ENCODE measurements at places on chromosomes 5 and 9.

- DNase-seq, result no peak
These were observed 115.3 kb downstream of the NREP start for GRCh38 chr5:111641533-111642233.

- no peak for DNase-seq
These were observed 345.6 kb downstream of the EBF1 start for GRCh38 chr5:158754018-158754514.

DNA sequence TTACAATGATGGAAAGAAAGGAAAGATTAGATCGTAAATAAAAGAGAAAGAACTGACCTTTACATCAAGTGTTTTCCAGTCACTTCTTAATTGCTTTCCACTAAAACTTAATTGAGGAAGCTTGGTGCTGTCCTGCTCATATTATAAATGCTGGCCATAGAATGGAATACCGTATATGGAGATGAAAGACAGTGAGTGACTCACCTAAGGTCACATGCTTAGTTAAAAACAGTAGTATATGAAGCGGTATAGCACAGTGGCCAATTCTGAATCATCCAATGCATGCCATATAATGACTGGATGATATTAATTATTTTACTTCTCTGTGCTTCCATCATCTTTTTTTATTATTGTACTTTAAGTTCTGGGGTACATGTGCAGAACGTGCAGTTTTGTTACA lies 482.4 kb upstream of the SGCD start:
- no peak for DNase-seq

DNA sequence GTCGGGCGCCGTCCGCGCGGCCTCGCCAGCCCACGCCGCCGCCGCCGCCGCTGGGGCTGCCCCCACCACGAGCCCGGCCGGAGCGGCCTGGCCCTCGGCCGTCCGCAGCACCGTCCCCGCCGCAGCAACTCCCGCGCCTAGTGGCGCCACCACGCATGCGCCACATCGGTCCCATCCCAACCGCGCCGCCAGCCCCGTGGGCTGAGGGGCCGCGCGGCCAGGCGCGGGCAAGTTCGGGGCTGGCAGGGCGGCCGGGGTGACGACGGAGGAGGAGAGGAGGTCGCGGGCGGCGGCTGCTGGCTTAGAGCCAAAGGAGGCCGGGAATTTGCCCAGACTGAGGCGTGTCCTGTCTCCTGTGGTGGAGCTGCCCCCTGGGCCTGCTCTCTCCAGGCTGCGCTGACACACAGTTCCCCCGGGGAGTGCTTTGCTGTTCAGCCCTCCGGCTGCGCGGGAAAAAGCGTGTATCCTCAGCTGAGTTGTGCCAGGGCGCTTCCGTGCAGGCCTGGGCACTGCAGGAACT lies at the start of gene TUSC1:
Gene TUSC1 (minus strand): TSS at position 298 of the 520 bp plus-strand sequence. CDS start 132 bp downstream, at position 166.
- DNase-seq, result peak; percentile 71

GRCh38 chr5:134479839-134480238 lies 45.6 kb upstream of the JADE2 start:
- DNase-seq, result no peak

DNA sequence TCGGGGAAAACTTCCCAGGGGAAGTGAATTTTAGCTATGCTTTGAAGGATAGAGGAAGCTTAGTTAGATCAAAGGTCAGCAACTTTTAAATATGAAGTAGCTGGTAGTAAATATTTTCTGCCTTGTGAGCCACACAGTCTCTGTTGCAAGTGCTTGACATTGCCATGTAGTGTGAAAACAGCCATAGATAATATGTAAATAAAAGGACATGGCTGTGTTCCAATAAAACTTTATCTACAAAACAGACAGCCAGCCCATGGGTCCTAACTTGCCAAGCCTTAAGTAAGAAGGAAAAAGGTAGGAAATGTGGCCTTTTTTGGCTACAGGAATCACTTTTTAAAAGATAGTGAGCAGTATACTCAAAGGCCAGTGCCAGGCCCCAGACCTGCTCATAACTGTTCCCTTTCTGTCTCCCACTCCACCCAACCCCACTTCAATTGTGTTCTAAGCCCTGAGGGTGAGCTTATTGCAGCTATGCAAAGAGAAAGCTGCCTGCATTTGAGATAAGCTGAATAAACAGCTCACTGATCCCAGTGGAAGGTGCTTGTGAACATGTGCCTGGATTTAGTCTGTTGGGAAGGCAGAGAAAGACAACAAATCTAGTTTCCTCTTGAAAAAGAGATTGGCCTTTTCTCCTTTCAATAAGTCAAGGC lies 113.0 kb upstream of the TRIM32 start:
- DNase-seq, result no peak

DNA sequence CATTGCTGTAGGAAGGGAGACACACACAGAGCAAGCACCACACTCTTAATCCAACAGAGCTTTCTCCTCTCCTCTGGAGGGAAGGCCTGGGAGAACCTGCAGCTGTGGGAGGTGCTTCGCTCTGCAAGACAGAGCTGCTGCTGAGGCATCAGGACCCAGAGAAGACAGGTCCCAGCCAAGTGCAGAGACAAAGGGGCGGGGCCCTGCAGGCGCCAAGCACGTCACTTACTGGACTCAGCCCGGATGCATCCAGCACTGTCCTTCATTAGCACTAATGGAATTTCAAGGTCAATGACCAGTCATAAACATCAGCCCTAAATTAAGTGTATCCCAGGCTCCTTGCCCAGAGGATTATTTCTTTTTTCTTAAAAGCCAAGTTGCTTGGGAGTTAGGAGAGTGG lies 337.1 kb upstream of the PANK3 start:
- no peak for DNase-seq

GRCh38 chr5:173592050-173592669 lies 24.3 kb downstream of the BOD1 start:
- DNase-seq, result no peak
